ENCODE measurements at places on chromosomes 13 and 19.

DNA sequence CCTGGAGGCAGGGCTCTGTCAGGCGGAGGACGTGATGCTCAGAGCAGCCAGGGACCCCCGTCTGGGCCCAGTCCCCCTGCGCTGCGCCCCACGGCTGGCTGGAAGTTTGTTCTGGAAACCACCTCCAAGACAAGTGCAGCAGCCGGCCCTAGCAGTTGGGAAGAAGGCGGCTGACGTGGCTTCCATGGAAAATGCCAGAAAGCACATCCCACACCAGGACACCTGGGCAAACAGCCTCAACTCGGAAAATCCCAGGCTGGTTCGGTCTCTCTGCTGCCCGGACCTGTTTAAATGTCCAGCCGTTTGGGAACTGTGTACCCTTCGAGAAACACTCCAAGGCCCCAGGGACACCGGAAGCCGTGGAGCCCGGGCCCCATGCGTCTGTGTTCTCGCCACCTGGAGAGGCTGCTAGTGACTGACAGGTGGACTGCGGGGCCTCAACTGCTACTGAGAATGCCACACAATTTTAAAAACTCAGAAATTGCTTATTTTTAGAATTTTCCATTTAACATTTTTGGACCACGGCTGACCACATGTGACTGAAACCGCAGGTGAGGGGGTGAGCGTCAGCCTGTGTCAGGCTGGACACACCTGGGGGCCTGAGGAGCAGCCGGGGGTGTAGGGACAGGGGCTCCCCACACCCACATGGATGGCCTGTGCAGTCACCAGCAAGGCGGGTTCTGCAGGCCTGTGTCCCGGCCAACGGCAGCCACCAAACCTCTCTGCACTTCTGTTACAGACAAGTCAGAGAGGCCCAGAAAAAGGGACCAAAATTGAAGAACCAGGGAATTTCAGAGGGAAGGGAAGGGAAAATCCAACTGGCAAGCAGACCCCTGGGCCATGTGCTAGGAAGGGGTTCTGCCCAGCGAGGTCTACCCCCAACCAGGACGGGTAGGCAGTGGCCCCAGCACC, 31.7 kb downstream of the RASA3 start:
- DNase-seq, result no peak

GRCh38 chr19:13723206-13723605, 41.1 kb upstream of the MRI1 start:
- no peak for DNase-seq

GRCh38 chr13:40172149-40172591, 494.3 kb downstream of the FOXO1 start:
- DNase-seq, result no peak

- DNase-seq, result no peak
Measured at GRCh38 chr19:30131722-30132291, 189.8 kb downstream of the URI1 start.

DNA sequence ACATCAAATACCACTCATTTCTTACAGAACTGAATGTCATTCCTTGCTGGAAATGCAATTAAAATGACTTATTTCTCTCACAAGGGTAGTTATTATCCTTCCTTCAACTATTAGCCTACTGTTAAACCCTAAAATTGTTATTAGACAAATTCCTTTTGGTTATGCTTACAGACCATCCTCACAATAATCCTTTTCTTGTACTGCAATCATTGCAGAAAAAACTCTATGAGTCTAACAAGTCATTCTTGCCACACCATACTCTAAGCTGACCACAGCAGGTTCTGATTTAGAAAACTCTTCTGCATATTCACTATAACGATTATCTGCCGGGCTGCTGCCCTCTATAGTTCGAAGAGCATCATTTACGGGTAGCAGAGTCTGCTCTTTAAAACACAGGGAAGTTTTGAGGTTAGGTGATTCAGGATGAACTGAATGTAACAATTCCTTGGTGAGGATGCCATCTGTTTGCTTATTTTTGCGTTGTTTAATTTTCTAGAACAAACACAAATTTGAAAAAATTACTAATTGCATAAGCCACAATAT, 38.2 kb downstream of the MTMR6 start:
- DNase-seq, result no peak

- no peak for DNase-seq
Measured at GRCh38 chr19:19217099-19217498, 5.3 kb downstream of the NCAN start.

DNA sequence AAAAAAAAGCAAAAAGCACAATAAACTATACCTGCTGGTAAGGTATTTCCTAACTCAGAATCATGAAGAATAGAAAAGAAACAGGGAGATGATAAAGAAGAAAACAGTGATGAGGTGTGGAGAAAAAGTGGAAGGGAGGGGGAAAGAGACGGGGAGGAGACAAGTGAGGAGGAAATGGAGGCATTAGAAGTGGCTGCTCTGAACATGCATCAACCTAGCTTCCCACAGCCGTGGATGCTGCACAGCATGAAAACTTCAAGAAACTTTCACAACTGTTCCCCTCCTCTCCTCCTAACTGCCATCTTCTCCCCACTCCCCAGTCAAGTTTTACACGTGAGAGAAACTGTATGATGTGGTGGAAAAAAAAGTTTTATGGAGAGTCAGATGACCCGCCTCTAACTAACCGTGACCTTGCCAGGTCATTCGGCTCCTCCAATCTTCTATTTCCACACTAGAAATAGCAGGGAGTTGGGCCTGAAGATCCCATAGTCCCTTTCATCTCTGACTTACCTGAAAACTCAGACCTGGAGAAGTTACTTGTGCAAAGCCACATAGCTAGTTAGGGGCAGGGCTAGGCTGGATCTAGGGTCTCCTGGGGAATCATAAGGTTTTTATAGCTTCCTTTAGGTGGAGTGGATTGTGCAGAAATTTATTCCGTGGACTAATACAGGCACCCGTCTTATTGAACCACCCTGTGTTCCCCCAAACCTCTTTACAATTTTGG, 461.9 kb downstream of the KLF5 start:
- peak; percentile 5 for DNase-seq

DNA sequence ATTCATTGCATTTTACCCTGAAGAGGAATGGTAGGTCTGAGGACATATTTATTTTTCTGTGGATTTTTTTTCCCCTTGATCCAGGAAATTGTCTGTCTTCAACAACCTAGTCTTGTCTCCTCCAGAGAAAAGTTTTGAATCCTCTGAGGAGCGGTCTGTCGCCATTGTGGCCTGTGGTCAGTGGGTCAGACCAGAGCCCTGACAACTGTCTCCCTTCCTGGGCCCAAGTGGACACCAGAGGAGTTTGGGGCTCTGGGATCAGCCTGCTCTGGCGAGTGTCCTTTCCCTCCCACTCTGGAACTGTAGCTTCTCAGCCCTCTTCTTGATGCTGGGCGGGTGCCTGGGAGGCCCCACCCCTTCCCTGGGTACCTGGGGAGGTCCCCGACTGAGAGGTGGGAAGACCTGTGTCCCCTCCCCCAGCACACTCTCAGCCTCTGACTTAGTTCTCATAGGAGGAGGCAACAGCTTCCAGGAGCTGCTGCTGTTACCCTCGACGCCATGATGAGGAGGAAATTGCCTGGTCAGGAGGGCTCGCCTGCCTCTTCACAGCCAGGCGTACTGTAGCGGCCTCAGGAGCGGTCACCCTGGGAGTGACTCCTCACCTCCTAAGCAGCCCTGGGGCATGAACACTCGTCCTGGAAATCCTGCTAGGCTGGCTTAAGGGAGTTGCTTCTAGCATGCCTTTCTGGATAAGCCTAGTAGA, 110.3 kb downstream of the GGACT start:
- DNase-seq, result no peak

- no peak for DNase-seq
Measured at GRCh38 chr19:48171710-48172109, 1.2 kb downstream of the ZSWIM9 start.

DNA sequence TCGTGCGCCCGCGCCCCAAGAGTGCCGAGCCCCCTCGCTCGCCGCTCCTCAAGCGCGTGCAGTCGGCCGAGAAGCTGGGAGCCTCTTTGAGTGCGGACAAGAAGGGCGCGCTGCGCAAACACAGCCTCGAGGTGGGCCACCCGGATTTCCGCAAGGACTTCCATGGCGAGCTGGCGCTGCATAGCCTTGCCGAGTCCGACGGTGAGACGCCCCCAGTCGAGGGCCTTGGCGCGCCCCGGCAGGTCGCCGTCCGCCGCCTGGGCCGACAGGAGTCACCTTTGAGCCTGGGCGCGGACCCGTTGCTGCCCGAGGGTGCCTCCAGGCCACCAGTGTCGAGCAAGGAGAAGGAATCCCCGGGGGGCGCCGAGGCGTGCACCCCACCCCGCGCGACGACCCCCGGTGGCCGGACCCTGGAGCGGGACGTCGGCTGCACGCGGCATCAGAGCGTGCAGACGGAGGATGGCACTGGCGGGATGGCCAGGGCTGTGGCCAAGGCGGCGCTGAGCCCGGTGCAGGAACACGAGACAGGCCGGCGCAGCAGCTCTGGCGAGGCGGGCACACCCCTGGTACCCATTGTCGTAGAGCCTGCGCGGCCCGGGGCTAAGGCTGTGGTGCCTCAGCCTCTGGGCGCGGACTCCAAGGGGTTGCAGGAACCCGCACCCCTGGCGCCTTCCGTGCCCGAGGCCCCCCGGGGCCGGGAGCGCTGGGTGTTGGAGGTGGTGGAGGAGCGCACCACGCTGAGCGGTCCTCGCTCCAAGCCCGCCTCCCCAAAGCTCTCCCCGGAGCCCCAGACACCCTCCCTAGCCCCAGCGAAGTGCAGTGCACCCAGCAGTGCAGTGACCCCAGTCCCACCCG, 7.1 kb downstream of the DNASE2 start:
- DNase-seq, result no peak

GRCh38 chr13:37338726-37339385, 233.4 kb upstream of the CSNK1A1L start:
- no peak for DNase-seq

DNA sequence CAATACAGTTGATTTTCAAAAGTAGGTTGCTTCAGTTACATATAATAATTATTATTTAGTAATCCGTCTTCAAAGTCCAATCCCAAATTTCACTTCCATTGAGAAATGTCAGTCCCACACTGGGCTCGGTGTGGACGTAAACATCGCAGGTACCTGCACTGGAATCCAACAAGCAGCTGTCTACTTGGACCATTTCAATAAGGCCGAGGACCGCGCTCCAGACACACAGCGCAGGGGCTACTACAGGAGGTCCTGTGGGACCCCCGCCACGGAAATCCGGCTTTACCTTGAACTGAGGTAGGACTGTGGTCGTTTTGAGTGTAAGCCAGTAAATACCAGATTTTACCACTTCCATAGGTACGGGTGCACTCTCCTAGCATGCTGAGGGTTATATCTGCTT, 30.8 kb downstream of the IRS2 start:
- DNase-seq, result no peak

DNA sequence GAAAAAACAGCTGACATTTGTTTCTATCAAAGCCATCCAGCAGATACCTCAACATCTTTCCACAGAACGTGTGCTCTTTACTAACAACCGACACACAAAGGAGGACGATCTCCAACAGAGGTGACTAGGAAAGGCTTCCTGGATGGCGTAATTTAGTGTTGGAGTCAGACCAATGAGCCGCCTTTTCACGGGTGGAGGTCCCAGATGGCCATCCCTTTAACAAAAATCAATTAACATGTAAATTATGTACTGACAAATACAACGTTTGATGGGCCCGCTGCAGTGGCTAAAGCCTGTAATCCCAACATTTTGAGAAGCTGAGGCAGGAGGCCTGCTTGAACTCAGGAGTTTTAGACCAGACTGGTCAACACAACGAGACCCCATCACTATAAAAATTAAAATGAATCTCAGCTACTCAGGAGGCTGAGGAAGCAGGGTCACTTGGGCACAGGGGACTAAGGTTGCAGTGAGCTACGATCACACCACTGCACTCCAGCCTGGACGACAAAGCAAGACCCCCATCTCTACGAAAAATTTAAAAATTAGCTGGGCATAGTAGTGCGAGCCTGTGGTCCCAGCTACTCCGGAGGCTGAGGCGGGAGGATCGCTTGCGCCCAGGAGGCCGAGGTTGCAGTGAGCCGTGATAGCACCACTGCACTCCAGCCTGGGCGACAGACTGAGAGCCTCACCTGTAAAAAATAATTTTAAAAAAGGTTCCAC, 1.2 kb upstream of the DPY19L3 start:
- DNase-seq, result no peak

GRCh38 chr19:58203814-58204475, 21.1 kb downstream of the ZNF274 start:
- no peak for DNase-seq

DNA sequence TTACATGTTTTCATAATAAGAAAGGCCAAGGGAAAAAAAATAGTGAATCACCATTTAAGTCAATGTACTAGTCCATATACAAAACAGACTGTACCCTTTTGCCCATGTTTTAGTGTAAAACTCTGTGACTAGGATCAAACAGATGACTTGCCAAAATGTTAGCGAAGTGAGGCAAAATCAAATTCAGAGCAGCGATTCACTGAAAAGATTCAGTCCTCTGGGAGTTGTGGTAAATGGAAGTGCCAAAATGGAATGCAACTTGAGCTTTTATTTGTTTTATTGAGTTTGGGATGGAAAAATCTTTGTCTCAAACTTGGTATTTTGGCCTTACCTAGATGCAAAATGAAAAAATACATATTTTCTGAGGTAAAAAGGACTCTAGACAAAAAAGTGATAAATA, 9.1 kb downstream of the CDADC1 start:
- no peak for DNase-seq

- DNase-seq, result peak; percentile 67
Measured at GRCh38 chr13:50365408-50366391, 350.5 kb downstream of the KCNRG start.

DNA sequence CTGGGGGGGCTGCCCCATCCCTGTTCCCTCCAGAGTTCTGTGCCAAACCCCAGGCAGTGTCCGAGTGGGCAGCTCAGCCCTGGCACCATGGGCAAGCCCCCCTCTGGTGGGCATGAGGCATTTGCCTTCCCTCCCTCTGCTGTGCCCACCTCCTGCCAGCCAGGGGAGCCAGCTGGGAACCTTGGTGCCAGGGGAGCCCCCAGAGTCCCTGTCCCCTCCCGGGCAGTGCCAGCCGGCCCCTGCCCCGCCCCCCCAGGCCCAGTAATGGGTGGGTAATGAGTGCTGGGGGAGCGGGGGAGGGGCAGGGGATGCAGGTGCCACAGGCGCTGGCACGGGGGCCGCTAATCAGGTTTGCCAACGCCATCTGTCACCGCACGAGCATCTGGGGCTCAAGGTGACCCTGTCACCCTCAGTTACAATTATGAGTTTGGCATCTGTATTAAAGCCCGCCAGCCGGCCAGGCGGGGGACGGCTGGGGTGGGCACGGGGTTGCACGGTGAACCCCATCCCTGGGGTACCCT, 5.9 kb downstream of the DAND5 start:
- DNase-seq, result no peak

- no peak for DNase-seq
Measured at GRCh38 chr13:30585748-30586262, 31.9 kb upstream of the USPL1 start.

DNA sequence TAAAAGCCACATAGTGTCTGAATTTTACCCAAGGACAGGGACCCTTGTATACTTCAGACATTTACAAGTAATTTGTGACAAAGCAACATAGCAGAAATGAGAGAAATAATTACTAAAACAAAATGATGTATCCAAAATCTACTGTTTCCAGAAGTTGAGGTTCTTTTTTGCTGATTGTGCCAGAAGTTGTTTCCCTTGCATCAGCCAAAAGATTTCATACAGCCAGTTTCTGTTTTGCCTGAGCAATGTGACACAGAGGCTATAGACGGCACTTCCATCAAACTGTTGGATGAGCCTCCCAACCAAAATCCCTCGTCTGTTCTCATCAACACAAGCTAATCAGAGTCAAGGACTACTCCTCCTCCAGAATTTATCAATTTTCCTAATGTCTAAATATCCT, 913.2 kb upstream of the GPC6 start:
- no peak for DNase-seq

- DNase-seq, result peak; percentile 49
Measured at GRCh38 chr13:29954082-29955028, 103.9 kb upstream of the UBL3 start.

Measured in CD4-positive, alpha-beta T cell treated with Interleukin-12 subunit alpha and Interleukin-12 subunit beta, for 1 hour (primary cell).